IPS DF 19.7 (cell line): ENCODE measurements at places on chromosomes 7 and 10.
A peak's percentile ranks its signal among the peaks of the same experiment; 100 is the strongest.

- no peak for DNase-seq
These were observed 139.6 kb downstream of the SND1 start for GRCh38 chr7:127791446-127792189.

- DNase-seq, result no peak
These were observed 1.5 kb downstream of the PKD1L1 start for GRCh38 chr7:47946581-47947354.

DNA sequence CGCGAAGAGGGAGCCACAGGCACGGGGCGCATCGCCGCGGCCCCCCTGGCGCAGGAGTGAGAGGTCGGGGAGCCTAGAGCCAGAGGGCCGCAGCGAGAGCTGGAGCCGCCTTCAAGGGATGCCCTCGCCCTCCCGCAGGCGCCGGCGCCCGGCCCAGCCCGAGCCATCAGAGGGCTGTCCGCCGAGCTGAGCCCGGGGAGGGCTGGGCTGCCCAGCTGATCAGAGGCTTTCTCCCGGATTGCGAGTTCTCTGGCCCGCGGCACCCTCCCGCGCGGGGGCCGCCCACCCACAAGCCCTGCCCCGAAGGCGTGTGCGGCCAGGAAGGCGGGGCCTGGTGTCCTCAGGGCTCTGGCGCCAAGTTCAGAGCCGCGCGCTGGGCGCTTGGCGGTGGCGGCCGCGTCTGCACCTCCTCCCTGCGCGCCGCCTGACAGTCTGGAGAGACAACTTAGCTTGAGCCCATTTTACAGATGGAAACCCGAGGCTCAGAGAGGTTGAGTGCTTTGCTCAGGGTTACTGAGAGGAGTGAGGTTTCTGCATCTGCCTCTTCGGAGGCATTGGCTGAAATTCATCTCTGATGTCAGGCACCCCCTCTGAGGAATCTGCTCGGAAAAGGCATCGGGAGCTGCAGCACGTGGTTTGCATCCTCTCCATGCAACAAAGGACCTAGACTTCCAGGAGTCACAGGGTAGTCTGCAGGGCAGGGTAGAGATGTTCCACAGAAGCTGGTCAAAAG, 3.8 kb upstream of the ANTXRL start:
- DNase-seq, result no peak

DNA sequence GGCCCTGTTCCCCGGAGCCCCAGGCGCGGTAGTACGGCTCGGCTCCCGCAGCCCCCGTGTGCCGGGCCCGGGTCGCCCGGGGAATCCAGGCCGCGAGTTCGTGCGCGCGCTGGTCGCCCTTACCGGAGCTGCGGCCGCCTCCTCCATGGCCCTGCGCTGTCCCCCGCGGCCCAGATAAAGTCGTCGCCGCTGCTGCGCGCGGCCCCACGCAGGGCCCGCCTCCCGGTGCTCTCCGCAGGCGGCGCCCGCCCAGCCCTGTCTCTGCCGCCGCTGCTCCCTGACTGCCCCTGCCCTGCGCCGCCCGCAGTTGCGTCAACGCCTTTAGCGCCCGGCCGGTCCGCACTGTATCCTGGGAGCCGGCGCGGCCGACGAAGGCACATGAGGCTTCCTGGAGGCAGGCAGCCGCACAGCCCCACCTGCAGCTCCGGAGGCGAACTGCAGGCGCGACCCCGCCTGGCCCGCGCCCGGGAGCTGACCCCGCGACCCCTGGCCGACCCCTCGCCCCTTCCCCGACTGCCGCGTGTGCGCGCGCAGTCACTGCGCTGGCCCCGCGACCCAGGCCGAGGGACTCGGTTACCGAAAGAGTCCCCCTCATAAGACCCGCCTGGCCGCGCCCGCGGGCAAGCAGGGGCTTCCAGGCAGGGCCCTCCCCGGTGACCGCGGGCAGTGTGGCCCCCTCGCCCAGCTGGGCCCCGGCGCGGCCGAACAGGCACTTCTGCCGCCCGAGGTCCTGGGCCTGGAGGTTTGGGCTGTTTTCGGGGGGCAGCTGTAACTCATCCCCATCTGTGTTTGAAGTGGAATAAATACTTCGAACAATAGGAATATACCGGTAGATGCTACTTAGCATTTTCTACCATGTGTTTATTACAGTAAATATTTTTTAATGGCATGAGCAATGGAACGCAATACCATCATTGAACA, 127.1 kb upstream of the ZNF746 start:
- peak; percentile 56 for DNase-seq

DNA sequence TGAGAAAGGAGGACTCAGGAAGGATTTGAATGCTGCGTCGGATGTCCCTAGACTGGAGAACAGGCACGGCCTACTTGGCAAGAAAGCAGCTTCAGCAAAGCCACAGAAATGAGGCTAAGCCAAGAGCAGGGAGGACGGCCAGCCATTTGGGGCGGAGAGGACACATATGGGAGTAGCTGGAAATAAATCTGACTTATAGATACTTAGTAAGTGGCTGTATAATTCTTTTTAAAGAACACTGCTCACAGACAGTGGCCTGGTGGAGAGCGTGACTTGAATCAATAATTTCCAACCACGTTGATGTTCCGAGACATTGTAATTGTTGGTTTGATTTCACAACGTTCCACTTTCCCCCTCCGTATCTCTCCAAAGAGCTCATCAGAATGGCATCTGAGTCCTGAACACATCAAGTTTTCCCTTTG, 67.7 kb upstream of the JCAD start:
- no peak for DNase-seq
